Psoas muscle (tissue), 8 donors: ENCODE measurements at places on chromosomes 1 and 21. TPM values are rescaled to one million over a fixed set of nuclear protein-coding genes. Genes with fewer than 3 reads are reported as not detected.

DNA sequence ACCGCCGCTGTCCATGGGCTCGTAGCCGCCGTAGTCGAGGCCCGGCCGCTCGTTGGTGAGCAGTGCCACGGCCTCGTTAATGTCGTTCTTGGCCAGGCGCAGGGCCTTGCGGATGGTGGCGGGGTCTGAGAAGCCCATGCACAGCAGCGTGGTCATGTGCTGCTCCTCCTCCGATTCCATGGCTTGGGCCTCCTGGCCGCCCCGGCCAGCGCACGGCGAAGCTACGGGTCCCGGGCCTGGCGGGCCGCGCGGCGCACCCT lies 300 bp downstream of the USP24 start:
- peak; percentile 74 for DNase-seq

- no peak for DNase-seq
Observed at GRCh38 chr1:15341634-15342407, 67.9 kb upstream of the EFHD2 start.

DNA sequence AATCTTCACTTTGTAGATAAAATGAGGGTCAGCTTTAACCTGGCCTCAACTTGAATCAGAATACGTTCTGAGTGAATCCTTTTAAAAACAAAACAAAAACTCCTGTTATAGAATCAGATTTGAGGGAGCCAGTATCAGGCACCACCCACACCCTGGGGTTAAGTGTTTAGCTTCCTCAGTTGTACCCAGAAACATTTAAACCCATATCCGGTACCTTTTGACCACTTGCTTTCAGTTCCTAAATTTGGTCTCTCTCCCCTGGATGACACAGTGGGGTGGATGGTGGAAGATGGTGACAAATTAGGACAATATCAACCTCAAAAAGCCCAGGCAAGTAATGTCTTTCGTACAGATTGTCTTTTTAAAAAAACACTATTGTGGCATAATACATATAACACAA lies 10.4 kb downstream of the KLHDC7A start:
- DNase-seq: no peak

DNA sequence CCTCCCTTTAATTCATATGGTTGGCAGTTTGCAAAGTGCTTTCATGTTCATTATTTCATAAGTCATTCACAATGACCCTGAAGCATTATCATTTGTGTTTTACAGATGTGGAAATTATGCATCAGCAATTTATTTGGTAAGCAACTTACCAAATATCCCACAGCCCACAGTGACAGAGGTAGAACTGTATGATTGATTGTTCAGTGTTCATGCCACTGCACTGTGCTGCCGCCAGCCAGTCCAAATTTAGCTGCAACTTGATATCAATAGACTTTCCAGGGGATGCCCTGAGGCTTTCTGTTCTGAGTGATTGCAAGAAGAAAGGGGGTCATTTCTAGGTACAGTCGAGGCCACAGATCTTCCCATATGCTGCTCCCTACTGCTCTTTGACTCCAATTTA lies 380.3 kb downstream of the PLPP3 start:
- peak; percentile 68 for DNase-seq

- DNase-seq: no peak
Observed at GRCh38 chr1:210726621-210727020, 397.9 kb downstream of the HHAT start.

DNA sequence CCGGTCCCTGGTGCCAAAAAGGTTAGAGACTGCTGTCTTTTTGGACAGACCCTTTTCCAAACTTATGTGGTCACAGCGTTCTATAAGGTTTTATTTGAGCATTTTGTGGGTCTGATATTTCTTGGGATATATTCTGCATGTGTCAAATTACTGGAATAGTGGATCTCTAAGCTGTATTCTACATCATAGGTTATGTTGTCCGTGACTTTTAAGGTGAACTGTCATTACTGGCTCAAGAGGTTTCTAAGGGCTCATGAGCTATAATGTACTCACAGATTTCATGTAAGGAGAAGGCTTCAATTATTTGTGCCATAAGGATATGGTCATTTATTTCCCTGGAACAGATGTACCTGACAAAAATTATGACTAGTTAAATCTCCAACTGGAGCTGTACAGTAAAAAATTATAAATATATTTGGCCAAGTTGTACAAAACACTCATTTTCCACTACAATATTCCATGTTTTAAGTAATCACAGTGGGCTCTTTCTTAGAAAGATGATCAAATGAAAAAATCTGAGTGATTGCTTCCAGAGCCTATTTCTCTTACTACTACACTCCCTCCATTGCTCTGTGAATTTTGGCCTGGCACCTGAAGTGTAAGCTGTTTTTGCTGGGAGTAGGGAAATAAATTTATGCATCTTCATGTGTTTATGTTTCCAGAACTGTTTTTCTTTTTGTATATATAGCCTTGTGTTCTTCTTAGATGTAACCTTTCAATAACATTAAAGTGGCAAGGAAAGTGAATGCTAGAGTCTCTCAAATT lies 538.1 kb upstream of the ZRANB2 start:
- DNase-seq: no peak

- no peak for DNase-seq
Observed at GRCh38 chr1:206470692-206471414, 577 bp downstream of the IKBKE start.

- DNase-seq: no peak
Observed at GRCh38 chr21:15651172-15651571, 78.6 kb upstream of the USP25 start.

- no peak for DNase-seq
Observed at GRCh38 chr1:70819785-70820184, 227.8 kb downstream of the PTGER3 start.

GRCh38 chr1:3119725-3120124 lies 50.7 kb downstream of the PRDM16 start:
- no peak for DNase-seq

DNA sequence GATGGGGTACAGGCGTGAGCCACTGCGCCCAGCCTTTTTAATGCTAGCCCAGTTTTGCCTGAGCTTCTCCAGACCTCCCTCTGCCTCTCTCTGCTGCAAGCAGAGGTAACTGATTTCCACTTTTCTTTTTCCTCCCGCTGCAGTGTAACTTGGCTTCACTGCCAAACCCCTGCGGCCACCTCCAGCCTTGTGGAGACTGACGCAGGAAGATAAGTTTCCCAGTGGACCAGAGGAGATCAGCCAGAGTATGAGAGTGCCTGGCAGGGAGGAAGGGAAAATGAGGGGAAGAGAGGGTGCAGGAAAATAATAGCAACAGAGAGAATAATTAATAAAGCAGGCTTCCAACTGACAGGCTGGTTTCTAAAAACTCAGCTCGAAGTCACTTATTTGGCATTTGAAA lies 143.7 kb downstream of the PCNX2 start:
- DNase-seq: no peak

GRCh38 chr1:37174876-37175275 lies 140.6 kb upstream of the GRIK3 start:
- no peak for DNase-seq

GRCh38 chr1:108747171-108747850 lies 837 bp downstream of the STXBP3 start:
- peak; percentile 87 for DNase-seq

- no peak for DNase-seq
Observed at GRCh38 chr1:244854166-244854565, 10.2 kb downstream of the HNRNPU start.

DNA sequence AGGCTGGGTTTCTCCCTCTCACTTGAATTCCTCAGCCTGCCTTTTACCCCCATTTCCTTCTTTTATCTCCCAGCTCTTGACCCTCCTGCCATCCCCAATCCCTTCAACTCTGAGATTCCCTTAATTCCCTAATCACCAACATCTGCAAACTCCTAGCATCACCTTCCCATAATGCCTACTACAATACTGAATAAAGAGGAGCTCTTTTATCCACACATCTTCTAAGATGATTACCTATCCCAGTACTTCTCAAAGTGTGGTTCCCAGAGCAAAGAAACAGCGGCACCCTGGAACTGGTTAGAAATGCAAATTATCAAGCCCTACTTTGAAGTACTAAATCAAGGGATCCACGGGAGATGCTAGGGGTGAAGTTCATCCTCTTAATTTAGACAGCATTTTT lies 21.2 kb upstream of the UBE2U start:
- DNase-seq: no peak

DNA sequence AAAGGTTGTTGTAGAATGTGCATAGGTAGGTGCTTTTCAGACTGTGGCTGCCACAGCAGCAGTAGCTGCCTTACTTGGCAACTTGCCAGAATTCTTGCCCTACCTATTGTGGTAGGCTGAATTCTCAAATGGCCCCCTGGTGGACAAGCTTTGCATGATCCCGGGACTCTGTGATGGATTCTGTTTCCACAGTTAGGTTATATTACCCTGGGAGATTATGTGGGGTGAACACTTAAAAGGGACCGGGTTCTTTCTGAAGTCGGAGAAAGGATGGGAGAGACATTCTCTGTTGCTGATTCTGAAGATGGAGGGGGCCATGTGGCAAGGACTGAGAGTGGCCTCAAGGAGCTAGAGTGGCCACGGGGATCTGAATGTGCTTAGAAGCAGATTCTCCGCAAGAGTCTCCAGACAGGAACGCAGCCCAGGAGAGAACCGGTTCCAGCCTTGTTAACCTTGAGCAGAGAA lies 32.1 kb upstream of the KCNE1 start:
- DNase-seq: no peak

DNA sequence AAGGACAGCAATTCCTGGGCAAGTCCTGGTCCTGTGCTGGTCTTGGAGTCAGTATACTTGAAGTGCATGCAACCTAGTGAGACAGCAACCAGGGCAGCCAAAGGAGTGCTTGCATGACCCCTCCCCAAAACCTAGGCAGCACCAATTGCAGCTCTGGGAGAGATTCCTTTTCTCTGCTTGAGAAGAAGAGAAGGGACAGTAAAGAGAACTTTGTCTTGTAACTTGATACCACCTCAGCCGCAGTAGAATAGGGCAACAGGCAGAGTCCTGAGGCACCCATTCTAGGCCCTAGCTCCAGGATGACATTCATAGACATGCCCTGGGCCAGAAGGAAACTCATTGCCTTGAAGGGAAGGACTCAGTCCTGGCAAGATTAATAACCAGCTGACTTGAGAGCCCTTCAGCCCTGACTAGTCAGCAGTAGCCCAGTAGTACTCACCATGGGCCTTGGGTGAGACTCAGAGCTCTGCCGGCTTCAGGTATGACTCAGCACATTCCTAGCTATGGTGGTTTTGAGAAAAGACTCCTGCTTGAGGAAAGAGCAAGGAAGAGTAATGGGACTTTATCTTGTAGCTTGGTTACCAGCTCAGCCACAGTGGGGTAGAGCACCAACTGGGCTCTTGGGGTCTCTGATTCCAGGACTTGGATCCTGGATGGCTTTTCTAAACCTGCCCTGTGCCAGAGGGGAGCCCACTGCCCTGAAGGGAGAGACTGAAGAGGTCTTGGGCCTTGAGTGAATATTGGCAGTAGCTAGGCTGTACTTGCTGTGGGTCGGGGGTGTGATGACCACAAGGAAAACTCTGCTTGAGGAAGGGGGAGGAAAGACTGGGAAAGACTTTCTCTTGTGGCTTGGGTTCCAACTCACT lies 51.7 kb upstream of the ACADM start:
- DNase-seq: no peak

DNA sequence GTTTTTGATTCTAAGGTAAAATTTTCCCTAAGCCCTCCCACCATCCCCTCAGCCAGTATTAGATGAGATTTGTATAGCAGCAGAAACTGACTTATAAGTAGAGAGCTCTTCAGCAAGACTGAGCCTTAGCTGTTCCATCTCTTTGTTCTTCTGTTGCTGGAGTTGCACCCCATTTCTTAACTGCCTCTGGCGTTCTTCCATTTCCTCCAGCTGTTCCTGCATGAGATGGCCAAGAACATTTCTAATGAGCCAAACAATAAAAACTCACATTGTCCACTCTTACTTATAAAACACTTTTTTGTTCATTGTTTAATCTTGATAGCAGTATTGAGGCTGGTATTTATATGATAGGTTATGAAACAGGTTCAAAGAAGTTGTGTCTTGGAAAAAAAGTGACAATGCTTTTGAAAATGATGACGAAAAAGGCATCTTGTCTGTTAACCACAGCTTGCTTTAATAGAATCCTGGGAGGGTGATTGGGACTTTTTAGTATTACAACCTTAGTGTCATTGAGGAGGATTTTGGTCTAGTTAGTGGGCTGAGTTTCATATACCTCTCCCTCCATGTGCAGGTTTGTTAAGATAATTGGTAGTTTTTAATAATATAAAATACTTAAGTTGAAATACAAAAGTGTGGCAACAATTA lies 18.3 kb downstream of the SYNC start:
- no peak for DNase-seq

DNA sequence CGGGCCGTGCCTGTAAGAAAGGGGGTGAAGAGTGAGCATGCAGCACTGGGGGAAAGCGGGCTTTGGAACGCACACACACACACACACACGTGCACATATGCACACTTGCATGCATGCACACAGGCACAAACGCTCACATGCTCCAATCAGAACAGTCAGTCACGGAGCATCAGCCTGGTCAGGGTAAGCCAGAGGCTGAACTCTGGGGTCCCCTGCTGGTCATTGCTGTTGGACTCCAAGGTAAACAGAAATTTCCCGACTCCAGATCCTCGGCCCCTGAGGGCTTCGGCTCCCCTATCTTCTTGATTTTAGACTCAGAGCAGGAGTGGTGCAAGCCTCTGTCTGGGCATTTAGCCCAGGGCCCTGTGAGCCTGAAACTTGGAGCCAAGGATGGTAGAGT lies 54.2 kb downstream of the SYT2 start:
- no peak for DNase-seq

- DNase-seq: no peak
Observed at GRCh38 chr1:34911465-34911864, 18.0 kb downstream of the DLGAP3 start.

GRCh38 chr21:46092026-46092764 lies 5.7 kb upstream of the COL6A2 start:
- peak; percentile 82 for DNase-seq

- DNase-seq: peak; percentile 78
Observed at GRCh38 chr21:37338671-37339551, 27.7 kb upstream of the DYRK1A start.

The PADI1 gene
- total RNA-seq: not detected

The DHRS3 gene
- 78.7 TPM for total RNA-seq

The TSPEAR gene
- total RNA-seq: not detected

The IL23R gene
- not detected for total RNA-seq

The PRAMEF27 gene
- total RNA-seq: not detected

The PTTG1IP gene
- 72.1 TPM for total RNA-seq

The CENPS gene
- 6.4 TPM for total RNA-seq

The CASZ1 gene
- 54.8 TPM for total RNA-seq

The KLF17 gene
- total RNA-seq: not detected

The SPATA21 gene
- not detected for total RNA-seq

The BCAS2 gene
- total RNA-seq: 33.6 TPM

The KCNE2 gene
- total RNA-seq: 0.40 TPM

The GCSAML gene
- total RNA-seq: 0.19 TPM

The MAP3K7CL gene
- 15.3 TPM for total RNA-seq

The CCDC24 gene
- total RNA-seq: 1.9 TPM
